Epithelial cell of alveolus of lung (primary cell): ENCODE measurements at places on chromosomes 16 and 17. TPM values are rescaled to one million over a fixed set of nuclear protein-coding genes. Genes with fewer than 3 reads are reported as not detected.

The PRSS22 gene
- total RNA-seq, result 0.40 and 4.3 TPM in 2 replicates

The INCA1 gene
- 0.32 and 0.39 TPM in 2 replicates for total RNA-seq

The TSPAN10 gene
- total RNA-seq, result 0.26 and 0.64 TPM in 2 replicates

The KRTAP3-1 gene
- total RNA-seq, result not detected in 2 replicates

The SNX11 gene
- 7.7 and 12.3 TPM in 2 replicates for total RNA-seq

The CCL18 gene
- not detected in 2 replicates for total RNA-seq

The KRTAP9-4 gene
- total RNA-seq, result not detected in 2 replicates

The CCL8 gene
- total RNA-seq, result not detected in 2 replicates

The C17orf67 gene
- 0.78 TPM in 1 of 2 replicates, not detected in the other for total RNA-seq

The DNAH9 gene
- not detected in 2 replicates for total RNA-seq

The ADGRG1 gene
- total RNA-seq, result 1.4 and 8.5 TPM in 2 replicates

The SLC16A13 gene
- 0.16 and 1.7 TPM in 2 replicates for total RNA-seq

The PRAC2 gene
- total RNA-seq, result not detected in 2 replicates

The HAP1 gene
- total RNA-seq, result under 0.01 and 0.40 TPM in 2 replicates

The HOXB2 gene
- total RNA-seq, result 28.7 and 38.7 TPM in 2 replicates

The HSF4 gene
- total RNA-seq, result 0.13 and 3.5 TPM in 2 replicates

The HNF1B gene
- total RNA-seq, result 0.13 TPM in 1 of 2 replicates, not detected in the other

The SPATA32 gene
- 0.72 TPM in 1 of 2 replicates, not detected in the other for total RNA-seq

The METTL16 gene
- 25.2 and 29.6 TPM in 2 replicates for total RNA-seq

The BCAR1 gene
- 69.4 and 81.5 TPM in 2 replicates for total RNA-seq

The CARD14 gene
- 0.16 TPM in 1 of 2 replicates, not detected in the other for total RNA-seq

The HOXB7 gene
- 13.2 and 14.9 TPM in 2 replicates for total RNA-seq

The SLC12A3 gene
- total RNA-seq, result not detected in 2 replicates

The PDILT gene
- total RNA-seq, result not detected in 2 replicates

The AANAT gene
- total RNA-seq, result not detected in 2 replicates

The NAE1 gene
- total RNA-seq, result 45.8 and 58.7 TPM in 2 replicates

The KRT15 gene
- total RNA-seq, result 0.96 and 2.7 TPM in 2 replicates

The VASN gene
- total RNA-seq, result 94.0 and 148 TPM in 2 replicates

The SOST gene
- not detected in 2 replicates for total RNA-seq

The SMTNL2 gene
- total RNA-seq, result under 0.01 and 10.9 TPM in 2 replicates

The STAT3 gene
- 55.2 and 107 TPM in 2 replicates for total RNA-seq

The HOXB3 gene
- total RNA-seq, result 26.4 and 44.7 TPM in 2 replicates

The FOXC2 gene
- 0.32 and 3.9 TPM in 2 replicates for total RNA-seq

The EME1 gene
- 1.7 and 4.5 TPM in 2 replicates for total RNA-seq

The APOBR gene
- total RNA-seq, result not detected in 2 replicates

The HOXB5 gene
- total RNA-seq, result 8.4 and 18.9 TPM in 2 replicates

The PPY gene
- total RNA-seq, result not detected in 2 replicates

The ROGDI gene
- 12.9 and 19.8 TPM in 2 replicates for total RNA-seq

The ZDHHC1 gene
- 3.5 and 9.7 TPM in 2 replicates for total RNA-seq
